ENCODE measurements at places on chromosomes 1 and 21.
A peak's percentile ranks its signal among the peaks of the same experiment; 100 is the strongest.

DNA sequence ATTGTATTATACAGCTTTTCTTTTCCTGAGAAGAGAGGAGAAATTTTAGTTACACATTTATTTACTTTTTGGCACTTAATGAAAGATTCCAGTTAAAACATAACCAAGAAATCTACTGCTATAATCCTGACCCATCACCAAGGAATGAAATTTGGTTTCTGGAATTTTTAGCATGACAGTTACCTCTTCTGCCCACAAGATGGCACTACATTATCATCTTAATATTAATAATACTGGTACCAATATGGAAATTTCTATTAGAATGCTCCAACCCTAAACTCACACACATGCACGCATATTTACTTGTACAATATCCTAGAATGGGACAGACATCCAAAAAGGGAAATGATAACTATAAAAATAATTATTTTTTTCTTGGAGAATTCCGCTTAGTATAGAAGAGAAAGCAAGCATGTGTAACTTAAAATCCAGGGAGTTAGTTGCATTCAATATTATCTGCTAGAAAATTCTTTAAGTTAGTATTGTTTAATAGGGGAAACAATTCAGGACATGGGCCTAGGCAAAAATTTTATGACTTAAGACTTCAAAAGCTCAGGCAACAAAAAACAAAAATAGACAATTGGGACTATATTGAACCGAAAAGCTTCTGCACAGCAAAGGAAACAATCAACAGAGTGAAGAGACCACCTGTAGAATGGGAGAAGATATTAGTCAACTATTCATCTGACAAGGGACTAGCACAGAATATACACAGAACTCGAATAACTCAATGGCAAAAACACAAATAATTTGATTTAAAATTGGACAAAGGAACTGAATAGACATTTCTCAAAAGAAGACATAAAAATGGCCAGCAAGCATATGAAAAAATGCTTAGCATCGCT lies 37.4 kb downstream of the MAP3K21 start:
- no peak for DNase-seq

DNA sequence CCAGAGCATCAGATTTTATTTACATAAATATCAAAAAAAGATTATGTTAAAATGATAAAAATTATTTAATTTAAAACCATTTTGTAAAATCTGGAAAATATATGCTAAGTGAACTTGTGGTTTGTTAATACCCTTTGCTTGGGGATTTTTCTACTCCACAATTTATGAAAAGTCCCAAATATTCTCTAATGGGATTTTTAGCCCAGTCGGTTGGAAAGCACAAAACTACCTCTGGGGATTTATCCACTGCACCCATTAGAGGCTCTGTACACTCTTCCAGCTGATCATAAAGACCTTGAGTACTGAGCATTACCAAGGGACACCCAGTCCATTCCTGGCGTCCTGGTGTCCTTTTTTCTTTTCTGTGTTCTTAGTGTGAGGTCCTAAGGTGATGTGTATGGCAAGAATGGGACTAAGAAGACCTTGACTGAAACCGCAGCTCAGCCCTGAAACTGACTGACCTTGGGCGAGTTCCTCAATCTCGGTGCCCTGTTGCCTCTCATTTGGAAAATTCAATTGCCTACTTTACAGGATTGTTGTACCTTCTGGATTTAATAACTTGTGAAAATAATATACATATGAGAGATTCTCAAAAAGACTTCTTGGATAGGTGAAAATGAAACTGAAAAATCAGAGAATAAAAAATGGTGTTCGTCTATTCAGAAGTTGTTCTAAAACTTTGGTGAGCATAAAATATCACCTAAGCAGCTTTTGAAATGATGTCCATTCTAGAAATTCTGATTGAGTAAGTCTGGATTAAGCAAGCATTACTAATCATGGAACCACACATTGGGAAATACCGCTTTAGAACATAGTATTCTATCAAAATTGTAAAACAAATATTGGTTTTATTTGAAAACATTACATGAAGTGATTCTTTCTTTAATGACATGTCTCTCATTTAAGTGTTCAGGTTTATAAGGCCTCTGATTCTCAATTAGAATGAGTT lies 21.5 kb upstream of the SAMSN1 start:
- DNase-seq: no peak

DNA sequence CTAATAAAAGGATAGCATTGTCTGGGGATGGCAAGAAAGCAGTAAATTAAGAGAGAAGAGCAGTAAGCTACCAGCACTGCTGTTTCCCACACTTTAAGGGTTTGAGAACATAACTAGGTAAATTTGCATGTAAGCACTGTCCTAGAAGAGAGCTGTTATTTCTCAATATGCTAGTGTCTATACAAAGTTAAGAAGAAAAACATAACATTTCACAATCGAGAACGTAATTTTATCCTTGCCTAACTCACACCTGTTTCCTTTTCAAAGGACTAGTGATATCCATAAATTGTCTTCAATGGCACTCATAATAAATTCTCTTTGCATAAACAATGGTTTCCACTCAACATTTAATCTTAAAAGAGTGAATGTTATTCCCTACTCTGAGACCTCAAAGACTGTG lies 576.0 kb downstream of the PTBP2 start:
- DNase-seq: no peak

- DNase-seq: no peak
These were observed 51.5 kb downstream of the CNST start for GRCh38 chr1:246617768-246618167.

GRCh38 chr1:45765999-45766792 lies 15.7 kb upstream of the IPP start:
- no peak for DNase-seq

- no peak for DNase-seq
These were observed 62.1 kb downstream of the MEF2D start for GRCh38 chr1:156438278-156438987.

- no peak for DNase-seq
These were observed 32.0 kb downstream of the DNAJC6 start for GRCh38 chr1:65341381-65341780.

DNA sequence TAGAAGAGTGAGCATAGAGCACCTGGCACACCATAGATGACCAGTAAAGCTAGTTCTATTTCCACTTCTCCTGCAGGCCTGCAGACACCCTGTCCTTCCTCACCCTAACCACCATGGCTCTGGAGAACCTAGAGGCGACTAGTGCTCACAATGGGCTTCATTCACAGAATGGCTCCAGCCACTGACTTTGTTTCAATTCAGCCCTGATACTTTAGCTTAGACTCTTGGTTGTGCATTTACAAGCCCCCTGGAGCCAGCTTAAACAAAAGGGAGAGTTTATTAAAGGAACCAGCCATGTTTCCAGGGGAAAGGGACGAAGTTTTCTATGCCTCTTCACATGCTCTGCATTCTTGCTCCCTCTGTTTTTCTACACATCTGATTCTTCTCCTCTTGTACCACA lies 123.7 kb downstream of the NAV1 start:
- no peak for DNase-seq

GRCh38 chr1:29344336-29344735 lies 108.0 kb downstream of the PTPRU start:
- DNase-seq: no peak

DNA sequence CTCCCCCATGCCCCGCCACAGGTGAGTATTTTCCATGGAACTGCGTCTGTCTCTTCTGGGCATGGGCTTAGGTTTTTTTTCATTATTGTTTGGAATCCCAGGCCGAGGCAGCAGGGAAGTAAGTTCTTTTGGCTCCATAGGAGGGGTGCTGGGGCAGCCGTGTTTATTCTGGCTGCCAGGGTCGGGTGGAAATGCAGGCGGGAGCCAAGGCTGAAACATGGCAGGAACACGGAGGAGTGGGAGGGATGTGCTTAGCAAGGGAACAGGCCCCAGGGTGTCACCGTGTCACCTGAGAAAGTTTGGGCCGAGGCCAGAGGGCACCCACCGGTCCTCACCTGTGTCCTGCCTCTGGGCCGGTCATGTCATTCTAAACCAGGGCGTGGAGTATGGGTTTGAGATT lies 4.5 kb upstream of the DHRS3 start:
- no peak for DNase-seq

DNA sequence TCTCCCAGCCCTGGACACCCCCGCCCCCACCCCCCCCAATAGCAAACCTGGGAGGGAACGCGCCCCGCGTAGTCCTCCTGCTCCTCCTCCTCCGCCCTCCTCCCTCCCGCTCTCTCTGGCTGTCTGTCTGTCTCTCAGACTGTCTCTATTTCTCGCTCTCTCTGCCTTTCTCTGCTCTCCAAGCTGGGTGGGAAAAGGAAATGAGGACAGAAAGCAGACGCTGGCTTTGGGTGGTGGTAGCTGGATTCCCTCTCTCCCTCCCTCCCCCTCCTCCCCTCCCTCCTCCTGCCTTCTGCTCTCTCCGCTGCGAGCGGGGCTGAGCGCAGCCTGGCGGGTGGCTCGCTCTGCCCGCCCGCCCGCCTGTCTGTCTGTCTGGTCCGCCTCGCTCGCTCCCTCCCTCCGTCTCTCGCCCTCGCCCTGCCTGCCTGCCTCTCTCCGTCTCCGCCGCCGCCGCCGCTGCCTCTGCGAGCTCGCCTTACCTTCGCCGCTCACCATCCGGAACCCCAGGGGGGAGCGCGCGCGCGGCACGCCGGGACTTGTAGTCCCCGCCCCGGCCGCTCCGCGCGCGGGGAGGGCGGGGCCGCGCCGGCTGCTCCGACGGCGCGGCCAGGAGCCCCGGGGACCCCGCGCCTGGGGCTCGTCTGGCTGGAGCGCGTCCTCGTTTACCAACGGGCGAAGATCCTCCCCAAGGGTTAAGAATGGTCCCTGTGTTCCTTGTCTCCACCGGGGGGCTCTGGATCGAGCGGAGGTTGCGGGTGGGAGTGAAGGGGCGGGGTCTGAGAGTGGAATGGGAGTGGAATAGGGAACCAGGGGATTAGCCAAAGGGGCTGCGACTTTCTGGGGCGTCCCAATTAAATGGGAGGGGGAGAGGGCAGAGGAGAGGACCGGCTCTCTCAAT lies at the start of gene AHDC1:
Gene AHDC1, minus strand, starts transcription at position 464 of the 898 bp plus-strand sequence. CDS start 52,029 bp downstream, outside the sequence.
- peak; percentile 91 for DNase-seq

- no peak for DNase-seq
These were observed 71.0 kb downstream of the ACTL8 start for GRCh38 chr1:17826165-17826488.

DNA sequence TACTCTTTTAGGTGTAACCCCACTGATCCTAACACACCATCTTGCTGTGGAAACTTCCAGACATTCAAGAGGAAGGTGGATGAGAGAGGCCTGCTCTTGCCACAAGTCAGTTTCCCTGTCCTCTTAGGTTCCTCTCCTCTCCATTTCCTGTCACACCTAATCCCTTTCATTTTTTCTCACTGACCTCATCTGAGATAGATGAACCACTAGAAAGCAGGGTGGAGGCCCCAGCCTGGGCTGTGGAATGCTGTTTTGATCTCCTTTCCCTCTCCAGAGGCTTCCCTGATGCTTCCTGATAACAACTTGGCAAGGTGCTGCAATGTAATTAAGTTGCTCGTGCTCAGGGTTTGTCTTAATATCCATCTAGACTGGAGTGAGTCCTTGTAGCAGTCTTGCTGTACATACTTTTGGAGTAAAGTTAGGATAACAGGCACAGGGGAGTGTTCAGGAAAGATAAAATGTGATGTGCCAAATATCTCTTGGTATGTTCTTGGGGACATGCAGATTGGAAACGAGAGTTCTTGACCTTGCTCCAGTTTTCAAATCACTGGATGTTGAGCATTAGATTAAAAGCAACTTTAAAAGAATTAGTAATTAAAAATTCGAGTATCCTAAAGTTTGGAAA lies 11.2 kb downstream of the LRRC42 start:
- no peak for DNase-seq

GRCh38 chr1:239888639-239889038 lies 203.0 kb upstream of the FMN2 start:
- DNase-seq: no peak

DNA sequence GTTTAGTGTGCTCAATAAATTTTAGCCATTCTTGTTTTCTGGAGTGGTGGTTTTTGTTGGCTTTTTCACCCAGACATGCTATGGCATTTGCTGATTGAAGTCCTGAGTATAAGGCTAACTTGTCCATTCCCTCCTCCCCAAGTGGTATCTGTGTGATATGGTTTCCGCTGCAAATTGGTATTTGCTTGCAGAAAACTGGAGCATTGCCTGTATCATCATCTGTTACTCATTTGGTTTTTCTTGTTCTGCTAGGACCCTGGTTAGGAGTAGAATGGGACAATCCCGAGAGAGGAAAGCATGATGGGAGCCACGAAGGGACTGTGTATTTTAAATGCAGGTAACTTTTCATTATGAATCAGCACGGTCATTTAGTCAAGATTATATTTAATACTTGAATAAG lies 34.0 kb downstream of the TBCE start:
- DNase-seq: no peak

DNA sequence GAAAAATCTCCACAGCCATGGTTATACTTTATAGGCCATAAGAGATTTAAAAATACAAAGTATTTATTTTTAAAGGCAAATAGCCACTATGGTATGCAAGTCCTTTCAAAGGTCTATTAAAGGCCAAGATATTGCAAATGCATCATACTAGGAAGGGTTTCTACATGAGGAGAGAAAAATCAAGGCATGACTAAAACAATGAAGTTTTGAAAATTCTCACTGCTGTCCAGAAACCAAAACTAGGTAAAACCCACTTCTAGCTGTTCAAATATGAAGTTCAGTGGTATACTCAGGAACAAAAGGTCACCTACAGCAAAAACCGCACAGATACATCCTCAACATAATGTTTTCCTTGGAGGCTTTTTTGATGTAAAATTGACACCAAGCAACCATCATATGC lies 75.0 kb downstream of the EPS15 start:
- DNase-seq: no peak

DNA sequence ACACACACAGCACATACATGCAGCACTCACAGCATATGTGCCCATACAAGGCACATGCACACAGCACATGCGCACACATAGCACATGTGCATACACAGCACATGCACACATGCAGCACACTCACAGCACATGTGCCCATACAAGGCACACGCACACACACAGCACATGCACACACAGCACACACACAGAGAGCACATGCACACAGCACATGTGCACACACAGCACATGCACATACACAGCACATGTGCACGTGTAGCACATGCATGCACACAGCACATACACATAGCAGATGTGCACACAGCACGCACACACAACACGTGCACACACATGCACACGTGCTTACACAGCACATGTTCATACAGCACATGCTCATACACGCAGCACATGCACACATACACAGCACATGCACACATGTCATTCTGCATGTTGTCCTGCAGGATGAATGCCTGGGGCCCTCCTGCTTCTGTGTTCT lies 48.1 kb downstream of the PCNT start:
- no peak for DNase-seq

- DNase-seq: no peak
These were observed 78.8 kb upstream of the LPGAT1 start for GRCh38 chr1:211909395-211909794.

GRCh38 chr1:170261669-170262068 lies 115.9 kb downstream of the NTMT2 start:
- DNase-seq: no peak

- DNase-seq: no peak
These were observed at the start of gene ESRRG for GRCh38 chr1:216723274-216723780. TSS of gene ESRRG (minus strand) at chr1:216723429. CDS start at chr1:216723299, 130 bp downstream.

Measured in nucleus accumbens (tissue), 56 donors.